ENCODE measurements at places on chromosomes 4 and X. TPM values are rescaled to one million over a fixed set of nuclear protein-coding genes. Genes with fewer than 3 reads are reported as not detected.

TGIF2LX gene
- not detected for total RNA-seq

PTPN13 gene
- 27.4 TPM for total RNA-seq

DCLK2 gene
- total RNA-seq = 3.3 TPM

BEND4 gene
- not detected for total RNA-seq

ARMCX2 gene
- total RNA-seq = 123 TPM

NUP62CL gene
- not detected for total RNA-seq

FRAS1 gene
- total RNA-seq = 5.4 TPM

RTL5 gene
- 2.0 TPM for total RNA-seq

OTC gene
- not detected for total RNA-seq

SSX3 gene
- total RNA-seq = not detected

MXRA5 gene
- 7.0 TPM for total RNA-seq

Measured in regular cardiac myocyte (primary cell).